ENCODE measurements at places on chromosomes 7 and 10.

DNA sequence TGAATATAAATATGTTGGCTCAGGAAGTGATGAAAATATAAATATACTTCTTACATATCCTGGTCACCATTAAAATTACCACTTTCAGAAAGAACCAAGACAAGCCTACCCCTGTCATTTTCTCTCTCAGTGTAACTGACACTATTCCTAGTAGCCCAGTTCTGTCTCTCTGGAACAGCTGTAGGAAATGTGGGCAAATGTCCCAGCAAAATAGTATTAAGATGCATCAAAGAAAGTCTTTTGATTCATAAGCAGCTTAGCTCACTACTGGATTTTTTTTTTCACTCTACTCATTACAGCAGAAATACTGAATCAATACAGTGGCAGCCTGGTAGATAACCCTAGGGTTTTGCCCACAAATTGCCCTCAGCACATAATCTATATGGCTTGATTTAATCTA is 290.9 kb downstream of the DNAJB9 start:
- DNase-seq = no peak

GRCh38 chr10:125151170-125151552 is 9.2 kb downstream of the CTBP2 start:
- no peak for DNase-seq

GRCh38 chr10:6530211-6530840 is 49.8 kb downstream of the PRKCQ start:
- no peak for DNase-seq

- DNase-seq = no peak
Observed at GRCh38 chr7:20892776-20893175, 106.1 kb upstream of the SP8 start.

DNA sequence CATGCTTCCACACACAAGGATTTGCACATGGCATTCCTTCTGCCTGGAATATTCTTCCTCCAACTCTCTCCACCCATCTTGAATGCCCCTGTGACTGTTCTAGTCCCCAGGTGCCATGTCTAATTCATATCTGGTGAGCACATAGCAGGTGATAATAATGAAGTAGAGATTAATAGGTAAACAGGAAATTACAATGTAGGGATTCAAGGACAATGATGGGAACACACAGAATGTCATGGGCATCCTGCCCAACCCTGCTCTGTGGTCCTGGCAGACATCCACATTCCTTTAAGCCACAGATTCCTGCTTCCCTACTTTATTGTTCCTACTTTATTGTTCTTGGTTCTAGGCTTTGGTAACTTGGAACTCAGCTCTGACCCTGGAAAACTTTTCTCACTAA is 115.8 kb downstream of the THSD7A start:
- DNase-seq = peak; percentile 12

GRCh38 chr10:105952153-105952552 is 1212.4 kb downstream of the SORCS1 start:
- DNase-seq = peak; percentile 3

DNA sequence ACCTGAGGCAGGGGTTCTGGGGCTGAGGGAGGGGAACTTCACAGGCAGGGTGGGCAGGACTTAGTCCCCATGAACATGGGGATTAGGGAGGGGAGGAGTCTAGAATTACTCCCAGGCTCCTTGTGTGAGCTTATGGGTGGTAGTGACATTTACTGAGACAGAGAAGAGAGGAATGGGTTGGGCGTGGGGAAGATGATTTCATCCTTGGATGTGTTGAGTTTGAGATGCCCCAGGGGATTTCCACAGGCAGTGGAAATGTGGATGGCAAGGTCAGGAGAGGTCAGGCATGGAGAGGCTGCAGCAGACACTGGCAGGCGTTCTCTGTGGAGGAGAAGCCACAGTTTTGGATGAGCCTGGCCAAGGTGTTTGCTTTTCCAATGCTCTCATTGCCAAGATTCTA is 26.4 kb upstream of the GSDME start:
- DNase-seq = no peak

GRCh38 chr10:43809211-43809930 is 160.7 kb upstream of the ZNF32 start:
- peak; percentile 82 for DNase-seq

DNA sequence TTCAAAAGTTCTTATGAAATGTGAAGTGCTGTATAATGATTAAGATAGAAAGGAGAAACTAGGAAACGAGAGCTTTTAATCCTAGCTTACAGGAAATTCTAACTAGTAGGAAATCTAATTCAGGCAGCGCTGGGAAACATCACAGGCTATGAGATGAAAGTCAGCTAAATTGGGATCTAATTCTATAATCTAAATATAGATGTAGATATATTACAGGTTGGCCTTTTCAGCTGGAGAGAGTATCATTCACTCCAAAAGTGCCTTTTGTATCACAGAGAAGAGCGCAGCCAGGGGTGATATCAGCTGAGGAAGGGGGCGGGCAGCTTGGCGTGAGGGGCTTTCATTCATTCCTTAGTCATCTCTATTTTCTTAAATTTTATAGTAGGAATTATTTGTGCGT is 157.0 kb downstream of the CUX1 start:
- DNase-seq = no peak

- no peak for DNase-seq
Observed at GRCh38 chr10:102923601-102924000, 5.5 kb downstream of the CNNM2 start.

DNA sequence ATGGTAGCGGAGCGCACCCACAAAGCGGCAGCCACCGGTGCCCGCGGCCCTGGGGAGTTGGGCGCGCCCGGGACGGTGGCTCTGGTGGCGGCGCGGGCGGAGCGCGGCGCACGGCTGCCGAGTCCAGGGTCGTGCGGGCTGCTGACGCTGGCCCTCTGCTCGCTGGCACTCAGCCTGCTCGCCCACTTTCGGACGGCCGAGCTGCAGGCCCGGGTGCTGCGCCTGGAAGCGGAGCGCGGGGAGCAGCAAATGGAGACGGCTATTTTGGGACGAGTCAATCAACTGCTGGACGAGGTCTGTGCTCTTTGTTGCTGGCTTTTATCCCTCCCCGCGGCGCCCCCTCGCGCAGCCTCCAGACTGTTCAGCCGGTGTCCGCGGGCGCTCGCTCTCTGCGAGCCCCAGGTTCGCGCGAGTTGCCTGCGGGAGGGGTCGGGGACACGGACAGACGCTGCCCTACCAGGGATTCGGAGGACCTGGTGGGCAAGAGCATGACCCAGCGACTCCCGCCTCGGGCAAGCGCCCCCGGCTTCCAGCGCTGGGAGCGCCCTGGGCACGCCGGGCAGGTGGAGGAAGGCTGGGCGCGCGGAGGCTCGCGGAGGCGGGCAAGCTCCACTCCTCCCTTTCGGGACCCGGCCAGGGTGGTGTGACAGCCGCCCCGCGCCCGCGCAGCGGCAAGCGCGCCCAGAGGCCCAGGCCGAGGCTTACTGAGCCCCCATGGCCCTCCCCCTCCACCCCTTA is 887 bp downstream of the COL13A1 start:
- DNase-seq = no peak

- no peak for DNase-seq
Observed at GRCh38 chr7:1662101-1662500, 8.0 kb upstream of the ELFN1 start.

- DNase-seq = no peak
Observed at GRCh38 chr7:136865777-136866176, 2.7 kb upstream of the CHRM2 start.

Data from GM04503 (cell line).